ENCODE measurements at places on chromosomes 12 and 14.
A peak's percentile ranks its signal among the peaks of the same experiment; 100 is the strongest.

- DNase-seq, result no peak
These were observed 145.7 kb downstream of the GALC start for GRCh38 chr14:87847216-87847755.

GRCh38 chr12:45353944-45354343 lies 138.0 kb downstream of the ANO6 start:
- DNase-seq, result no peak

DNA sequence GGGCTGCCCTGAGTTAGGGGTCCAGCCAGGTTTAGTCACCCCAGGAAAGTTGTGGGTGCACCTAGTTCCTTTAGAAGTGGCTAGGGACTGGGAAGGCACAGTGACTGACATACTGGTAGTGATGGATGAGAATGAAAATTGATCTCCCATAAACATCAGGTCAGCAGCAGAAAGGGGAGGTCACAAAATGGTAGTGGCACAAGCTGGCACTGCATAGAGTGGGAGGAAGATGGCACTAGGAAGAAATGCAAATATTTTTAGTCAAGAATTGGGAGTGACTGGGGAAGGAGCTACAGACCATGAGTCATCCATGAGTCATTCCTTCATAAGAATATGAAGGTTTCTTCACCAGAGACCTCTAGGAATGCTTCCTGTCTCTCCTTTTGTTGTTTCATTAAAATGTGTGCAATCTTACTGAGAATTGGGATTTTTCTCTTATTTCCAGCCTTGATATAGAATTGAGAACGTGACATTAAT lies 198.3 kb upstream of the AMIGO2 start:
- DNase-seq, result peak; percentile 95

DNA sequence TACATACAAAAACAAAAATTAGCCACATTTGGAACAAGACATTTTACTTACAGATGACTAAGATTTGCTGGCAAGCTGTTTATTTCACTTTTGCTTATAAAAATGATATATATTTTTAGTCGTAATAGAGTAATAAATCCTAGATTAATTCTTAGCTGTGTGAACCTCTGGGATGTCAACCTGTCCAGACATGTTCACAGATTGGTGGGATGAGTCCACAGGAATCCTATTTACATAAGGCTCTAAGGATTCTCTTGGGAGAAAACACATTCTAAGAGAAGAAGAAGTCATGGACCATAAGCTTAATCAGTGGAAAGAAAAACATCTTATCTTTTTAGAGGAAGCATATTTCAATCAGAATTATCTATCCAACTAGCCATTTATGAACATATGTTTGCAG lies 797.4 kb downstream of the C12orf50 start:
- peak; percentile 12 for DNase-seq

DNA sequence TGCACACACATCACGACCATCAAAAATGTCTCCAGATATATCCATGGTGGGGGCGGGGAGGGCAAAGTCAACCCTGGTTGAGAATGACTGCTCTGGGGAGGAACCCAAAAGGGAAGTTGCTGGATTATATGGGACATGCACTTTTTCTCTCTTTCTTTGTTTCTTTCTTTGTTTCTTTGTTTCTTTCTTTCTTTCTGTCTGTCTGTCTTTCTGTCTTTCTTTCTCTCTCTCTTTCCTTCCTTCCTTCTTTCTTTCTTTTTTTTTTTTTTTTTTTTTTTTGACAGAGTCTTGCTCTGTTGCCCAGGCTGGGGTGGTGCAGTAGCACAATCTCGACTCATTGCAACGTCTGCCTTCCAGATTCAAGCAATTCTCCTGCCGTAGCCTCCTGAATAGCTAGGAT lies 71.5 kb downstream of the TBX5 start:
- no peak for DNase-seq

GRCh38 chr12:107311682-107312081 lies 218.3 kb upstream of the CRY1 start:
- no peak for DNase-seq

DNA sequence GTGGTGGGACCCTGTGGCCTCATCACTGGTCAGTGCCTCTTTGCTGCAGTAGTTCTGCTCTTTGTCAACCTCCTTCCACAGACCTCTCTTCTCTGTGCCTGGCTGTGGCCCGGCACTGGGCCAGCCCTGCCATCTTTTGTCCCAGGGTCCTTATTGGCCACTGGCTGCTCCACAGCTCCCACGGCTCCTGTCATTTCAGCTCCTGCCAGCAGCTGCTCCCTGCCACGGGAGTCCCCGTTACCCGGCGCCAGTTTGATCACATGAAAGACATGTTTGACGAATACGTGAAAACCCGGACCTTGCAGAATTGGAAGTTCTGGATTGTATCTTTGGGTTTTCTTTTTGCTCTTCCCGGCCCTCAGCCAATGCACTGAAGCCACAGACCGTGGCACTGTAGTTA lies 35.4 kb downstream of the IL31 start:
- DNase-seq, result no peak
